CD4-positive, alpha-beta T cell treated with Interferon gamma for 1 hour (primary cell): ENCODE measurements at places on chromosomes 12 and 14.

DNA sequence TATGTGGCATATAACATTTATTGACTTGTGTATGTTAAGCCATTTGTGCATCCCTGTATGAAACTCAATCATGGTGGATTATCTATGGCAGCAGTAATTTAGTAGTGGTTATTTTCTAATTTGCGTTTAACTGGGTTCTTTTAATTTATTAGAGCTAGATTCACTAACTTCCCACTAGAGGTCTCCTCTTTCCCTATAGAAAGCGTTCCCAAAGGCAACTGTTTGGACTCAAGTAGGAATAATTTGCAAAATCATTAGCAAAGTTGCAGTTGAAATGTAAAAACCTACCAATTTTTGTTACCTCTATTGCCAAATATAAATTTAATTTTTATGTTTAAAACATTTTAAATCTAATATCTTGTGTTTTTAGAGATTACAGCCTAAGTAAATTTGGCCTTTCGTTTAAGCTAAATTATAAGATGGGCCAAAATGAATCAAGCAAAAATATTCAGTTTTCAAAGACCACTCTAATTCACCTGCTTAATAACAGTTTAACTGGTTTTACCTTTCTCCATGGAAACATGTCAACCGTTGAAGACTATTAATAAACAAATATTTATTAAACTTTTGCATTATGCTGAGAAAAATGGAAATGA lies 6.0 kb downstream of the DMAC2L start:
- no peak for DNase-seq

GRCh38 chr12:81128930-81129554 lies 51.2 kb downstream of the ACSS3 start:
- no peak for DNase-seq

DNA sequence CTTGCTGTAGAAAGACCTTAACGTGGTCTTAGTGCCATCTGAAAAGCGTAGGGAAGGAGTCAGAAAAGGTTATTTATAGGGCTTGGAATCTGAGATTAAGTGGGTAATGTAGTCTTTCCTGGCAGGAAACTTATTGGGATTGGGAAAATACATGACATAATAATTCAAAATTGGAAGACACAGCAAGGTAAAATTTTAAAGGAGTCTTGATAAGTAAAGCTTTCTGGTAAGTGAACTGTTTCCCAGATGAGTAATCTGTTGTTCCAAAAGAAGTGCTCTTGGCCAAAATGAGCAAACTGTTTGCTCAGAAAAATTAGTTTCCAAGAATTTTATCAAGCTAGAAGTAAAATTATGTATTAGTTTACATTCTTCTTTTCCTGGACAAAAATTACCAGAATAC lies 149.3 kb upstream of the TMTC2 start:
- no peak for DNase-seq

DNA sequence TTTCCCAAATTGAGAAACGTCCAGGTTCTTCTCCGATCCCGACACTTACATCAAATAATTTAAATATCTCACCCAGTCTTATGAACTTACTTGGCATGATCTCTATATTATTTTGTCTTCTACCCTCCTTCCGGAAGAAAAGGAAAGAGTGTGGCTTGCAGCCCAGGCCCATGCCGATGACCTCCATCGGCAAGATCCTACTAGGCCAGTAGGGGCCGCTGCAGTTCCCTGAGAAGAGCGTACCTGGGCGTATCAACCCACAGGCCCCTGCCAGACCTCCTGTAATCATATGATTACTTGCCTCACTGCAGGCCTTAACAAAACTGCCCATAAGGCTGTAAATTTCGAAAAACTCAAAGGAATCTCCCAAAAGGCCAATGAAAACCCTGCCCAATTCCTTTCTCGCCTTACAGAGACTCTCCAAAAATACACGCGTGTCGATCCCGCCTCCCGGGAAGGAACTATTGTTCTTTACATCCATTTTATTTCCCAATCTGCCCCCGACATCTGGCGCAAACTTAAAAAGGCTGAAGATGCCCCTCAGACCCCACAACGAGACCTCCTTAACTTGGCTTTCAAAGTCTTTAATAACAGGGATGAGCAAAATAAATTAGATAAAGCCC lies 69.6 kb downstream of the MOK start:
- DNase-seq = peak; percentile 64

- no peak for DNase-seq
Measured at GRCh38 chr12:69966839-69967238, 141.8 kb downstream of the MYRFL start.

- DNase-seq = no peak
Measured at GRCh38 chr12:46378530-46378929, 6.0 kb upstream of the SLC38A2 start.

DNA sequence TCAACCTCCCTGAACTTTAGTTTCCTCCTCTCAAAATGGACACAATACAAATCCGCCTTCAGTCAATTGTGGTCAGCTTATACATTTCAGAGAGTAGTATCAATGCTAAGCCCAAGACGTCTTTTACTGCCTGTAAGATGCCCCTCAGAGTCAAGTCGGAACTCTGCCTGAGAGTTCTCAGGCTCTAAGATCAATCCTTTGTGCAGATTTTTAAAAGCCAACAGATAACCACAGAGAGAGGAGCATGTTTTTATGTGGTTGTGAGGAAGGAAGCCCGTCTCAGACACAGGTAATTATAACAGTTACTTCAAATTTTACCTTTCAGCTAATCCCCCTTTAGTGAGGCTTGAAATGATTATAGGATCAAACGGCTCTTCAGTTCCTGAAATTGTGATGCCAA lies 91.6 kb downstream of the HELB start:
- DNase-seq = no peak

DNA sequence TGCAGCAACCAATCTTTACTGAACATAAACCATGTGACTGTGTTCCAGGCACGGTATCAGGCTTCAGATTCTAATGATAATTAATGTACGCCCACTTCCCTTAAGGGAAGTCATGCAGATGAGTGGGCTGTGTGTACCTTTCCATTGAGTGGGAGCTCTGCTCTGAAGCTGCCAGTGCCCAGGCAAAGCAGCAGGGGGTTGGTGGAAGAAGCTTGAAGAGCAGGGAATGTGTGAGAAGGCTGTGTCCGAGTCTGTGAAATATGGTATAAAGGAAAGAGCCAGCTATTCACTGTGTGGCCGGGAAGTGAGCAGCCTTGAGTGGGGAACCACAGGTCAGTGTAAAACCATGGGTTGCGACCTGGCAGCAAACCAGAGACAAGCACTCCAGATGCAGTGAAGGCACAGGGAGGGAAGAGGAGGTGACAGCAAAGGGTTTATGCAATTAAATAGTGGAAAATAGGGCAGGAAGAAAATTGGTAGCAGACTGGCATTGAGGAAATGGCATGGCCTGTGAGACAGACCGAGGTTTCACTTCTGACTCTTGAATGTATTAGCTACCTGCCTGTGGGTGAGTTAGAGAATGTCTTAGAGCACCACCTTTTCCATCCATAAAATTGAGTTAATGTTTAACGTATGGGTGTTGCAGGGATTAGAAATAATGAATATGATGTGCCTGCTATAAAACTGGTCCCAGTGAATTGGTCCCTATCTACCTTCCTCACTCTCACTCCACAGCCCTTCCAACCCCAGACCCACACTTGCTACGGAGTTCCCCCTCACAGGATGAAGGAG lies 116.4 kb downstream of the NTF3 start:
- DNase-seq = no peak

- DNase-seq = peak; percentile 16
Measured at GRCh38 chr14:59161561-59162175, 26.8 kb upstream of the DAAM1 start.

GRCh38 chr12:66280561-66280960 lies 21.7 kb upstream of the HELB start:
- DNase-seq = no peak

DNA sequence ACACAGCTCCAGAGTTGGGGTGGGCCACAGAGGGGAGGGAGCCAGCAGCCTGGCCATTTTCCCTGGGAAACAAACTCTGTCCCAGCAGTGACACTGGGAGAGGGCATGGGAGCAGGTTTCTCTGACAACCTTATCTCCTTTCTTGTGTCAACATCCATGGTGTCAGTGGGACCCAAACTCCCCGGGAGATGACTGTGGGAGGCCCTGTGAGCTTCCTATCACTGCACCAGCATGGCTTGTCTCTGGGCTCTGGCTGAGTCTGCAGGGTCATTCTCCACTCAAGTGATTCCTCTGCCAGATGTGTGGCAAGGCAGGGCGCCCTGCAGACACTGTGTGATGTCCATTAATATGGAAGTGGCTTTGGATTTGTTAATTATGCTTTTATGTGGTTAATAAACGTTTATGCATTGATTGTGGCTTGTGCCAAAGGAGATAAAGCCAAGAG lies 10.1 kb downstream of the LRTM2 start:
- DNase-seq = no peak

- DNase-seq = peak; percentile 25
Measured at GRCh38 chr12:64088431-64089349, 133.4 kb downstream of the KICS2 start.
